Right lung (tissue), 10 donors: ENCODE measurements at places on chromosomes 11 and 22. TPM values are rescaled to one million over a fixed set of nuclear protein-coding genes. Genes with fewer than 3 reads are reported as not detected.
A peak's percentile ranks its signal among the peaks of the same experiment; 100 is the strongest.

DNA sequence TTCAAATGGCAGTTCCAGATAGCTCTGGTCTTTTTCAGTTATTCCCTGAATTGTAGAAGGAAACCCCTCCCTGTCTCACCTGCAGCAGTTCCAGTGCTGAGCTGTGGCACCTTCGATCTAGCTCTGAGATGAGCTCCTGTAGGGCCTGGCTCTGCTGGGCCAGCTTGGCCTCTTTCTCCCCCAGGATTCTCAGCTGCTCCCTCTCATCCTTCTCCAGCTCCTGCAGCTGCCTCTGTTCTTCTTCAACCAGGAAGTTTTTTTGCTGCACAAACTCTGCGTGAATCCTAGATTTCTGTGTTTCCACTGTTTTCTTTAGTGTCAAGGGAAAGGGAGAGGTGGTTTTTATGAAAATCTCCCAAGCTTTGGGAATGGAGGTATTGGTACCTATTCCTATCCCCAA lies 5.3 kb downstream of the TRIM21 start:
- DNase-seq = no peak

DNA sequence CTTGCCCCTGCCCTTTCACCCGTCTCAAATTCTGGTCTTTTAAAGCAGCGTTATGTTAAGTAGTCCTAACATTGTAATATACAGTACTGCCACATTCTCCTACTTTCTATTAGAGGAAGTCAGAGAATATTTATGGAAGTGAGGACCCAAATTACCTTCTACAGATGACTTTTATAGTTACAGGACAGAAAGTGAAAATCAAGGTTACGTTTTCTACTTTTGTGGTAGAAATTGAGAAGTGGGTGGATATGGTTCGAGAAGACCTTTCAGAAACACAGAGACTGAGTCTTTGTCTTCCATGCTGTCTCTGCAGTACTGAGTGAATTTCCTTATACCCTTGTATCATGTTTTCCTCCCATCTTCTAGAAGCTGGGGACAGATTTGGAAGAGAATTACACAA lies 17.1 kb downstream of the SC5D start:
- DNase-seq = no peak

DNA sequence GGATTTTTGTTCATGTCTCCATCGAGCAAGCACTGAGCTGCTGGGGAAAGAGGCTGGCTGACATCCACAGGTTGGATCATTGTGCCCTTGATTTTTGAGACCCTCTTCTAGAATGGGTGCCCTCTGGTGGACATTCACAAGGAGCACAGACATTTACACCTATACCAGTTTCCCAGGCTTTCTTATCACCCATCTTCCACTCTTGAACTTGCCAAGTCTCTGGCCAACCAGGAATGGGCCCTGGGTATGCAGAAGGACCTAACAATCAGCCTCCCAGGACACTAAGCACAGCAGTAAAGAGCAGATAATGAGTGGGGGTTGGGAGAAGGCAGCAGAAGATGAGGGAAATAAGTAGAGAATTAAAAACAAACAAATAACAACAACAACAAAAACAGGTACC lies 5.7 kb upstream of the INTS4 start:
- DNase-seq = peak; percentile 31

DNA sequence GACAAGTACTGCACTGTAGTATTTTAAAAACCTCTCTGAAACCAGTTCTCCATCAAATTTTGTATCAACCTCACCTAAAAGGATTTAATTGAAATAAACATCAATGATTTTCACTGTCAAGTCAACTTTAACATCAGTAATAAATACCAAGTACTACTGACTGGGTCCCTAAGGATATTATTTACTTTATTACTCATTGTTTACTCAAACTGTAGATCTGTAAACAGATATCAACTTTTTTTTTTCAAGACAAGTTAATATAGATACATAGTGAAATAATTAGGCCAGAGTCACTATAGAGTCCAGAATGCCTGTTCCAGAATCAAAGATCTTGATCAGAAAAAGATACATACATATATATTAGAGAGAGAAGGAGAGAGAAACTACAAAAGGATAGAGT lies 1.6 kb downstream of the RNF141 start:
- no peak for DNase-seq

DNA sequence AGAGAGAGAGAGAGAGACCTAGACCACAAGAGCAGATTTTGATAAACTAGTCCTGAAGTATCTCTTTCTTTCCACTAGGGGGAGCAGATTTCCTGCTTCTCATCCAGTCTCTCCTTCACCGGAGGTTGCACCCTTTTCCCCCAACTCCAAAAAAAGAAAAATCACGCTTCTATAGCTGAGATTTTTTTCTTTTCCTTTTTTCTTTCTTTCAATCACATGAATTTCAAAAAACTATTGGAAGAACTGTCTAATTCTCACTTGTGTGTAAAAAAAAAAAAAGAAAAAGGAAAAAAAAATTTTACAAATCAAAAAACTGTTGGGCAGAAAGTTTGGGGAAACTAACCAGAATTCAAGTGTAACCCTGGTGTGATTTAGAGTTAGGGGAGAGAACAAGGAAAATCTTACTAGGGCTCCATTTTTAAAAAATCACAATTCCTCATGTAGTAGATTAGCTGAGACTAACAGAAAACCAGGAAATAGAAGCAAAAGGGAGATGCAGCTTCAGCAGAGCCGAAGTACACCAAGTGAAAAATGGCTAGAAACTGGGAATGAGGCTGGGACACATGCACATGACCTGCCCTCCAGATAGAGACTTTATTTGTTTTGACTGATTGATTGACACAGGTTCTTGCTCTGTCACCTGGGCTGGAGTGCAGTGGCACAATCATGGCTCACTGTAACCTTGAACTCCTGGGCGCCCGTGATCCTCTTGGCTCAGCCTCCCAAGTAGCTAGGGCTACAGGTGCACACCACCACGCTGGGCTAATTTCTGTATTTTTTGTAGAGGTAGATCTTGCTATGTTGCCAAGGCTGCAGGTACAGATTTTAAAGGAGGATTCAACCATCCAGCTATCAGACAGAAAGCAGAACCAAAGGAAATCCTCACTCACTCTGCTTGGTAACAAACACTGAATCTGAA lies 27.1 kb downstream of the SDHD start:
- no peak for DNase-seq

GRCh38 chr11:35073691-35074419 lies 65.1 kb upstream of the CD44 start:
- DNase-seq = no peak

DNA sequence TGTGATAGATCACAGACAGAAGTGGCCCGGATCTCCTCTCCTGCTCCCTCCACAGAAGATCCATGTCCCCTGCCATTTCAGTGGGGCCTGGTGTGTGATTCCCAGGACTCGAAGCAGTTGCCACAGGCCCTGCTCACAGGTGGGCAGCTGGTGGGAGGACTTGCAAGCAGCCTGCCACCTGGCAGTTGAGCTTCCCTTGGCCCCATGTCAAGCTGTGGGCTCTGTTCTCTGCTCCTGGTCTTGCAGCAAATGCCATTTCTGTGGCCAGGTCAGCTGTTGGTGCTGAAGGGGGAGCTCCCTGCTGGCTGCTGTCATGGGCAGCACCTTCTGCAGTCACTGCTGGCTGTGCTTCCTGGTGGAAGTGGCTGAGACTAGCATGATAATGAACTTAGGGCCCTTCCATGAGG lies 59.1 kb upstream of the SLC22A12 start:
- no peak for DNase-seq

Gene CD3D
- 1.3 TPM for polyA plus RNA-seq
